CD4-positive, alpha-beta T cell treated with Interleukin-2 at 100 ng/mL for 4 hours (primary cell): ENCODE measurements at places on chromosomes 6 and 20.

- no peak for DNase-seq
Measured at GRCh38 chr6:13308332-13308731, 20.0 kb downstream of the TBC1D7 start.

- DNase-seq: no peak
Measured at GRCh38 chr6:127776320-127776719, 124.5 kb downstream of the THEMIS start.

DNA sequence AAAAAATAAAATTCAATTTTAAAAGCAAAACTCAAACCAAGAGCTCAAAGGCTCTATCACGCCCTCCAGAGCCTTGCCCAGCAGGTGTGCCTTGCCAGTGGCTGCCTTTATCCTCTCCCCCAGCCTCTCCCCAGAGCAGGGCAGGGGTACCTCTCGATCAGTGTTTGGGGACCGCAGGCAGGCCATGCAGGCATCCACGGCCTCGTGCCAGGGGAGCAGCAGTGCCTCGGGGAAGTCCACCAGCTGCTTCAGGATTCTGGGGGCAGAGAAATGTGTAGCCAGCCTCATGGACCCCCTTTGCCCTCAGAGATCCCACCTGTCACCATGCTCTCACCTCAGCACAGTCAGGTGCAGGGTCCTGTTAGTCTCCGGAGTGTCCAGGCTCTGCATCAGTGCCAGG, 5.7 kb downstream of the CUL7 start:
- DNase-seq: no peak

DNA sequence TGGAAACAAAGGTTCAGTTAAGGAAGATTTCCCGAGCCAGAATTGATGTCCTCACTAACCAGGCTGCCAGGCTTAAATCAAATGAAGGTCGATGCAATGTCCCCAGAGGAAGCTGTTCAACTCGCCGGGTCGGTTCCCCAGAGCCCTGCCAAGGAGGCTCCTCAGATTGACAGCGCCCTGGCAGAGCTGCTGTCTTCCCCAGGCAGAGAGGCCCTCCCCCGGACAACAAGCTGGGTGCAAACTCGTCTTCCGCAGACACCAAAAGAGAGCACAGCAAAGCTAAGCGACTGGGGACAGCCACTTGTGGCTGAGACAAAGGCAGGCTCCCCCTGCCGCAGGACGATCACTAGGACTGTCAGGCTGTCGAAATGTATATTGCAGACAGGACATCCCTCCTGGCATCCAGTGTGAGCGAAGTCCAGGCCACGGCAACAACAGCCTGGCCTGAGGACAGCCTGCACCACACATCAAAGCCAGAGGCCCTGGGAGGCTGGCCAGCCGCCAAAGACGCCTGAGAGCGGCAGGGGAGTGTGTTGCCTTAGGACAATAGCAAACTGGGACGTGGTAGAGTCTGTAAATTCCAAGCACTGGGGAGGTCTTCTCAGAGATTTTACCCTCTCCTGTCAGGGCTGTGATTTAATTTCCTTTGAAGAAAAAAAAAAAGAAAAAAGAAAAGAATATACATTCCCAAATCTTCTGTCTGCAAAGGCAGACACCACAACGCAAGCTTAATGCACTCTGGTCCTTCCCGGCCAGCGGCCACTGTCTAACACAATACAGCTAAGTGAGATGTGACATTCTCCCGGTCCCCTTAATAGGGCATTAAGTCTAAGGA, 99.1 kb downstream of the HIVEP2 start:
- peak; percentile 60 for DNase-seq

GRCh38 chr20:62524505-62524911, 48.7 kb upstream of the GATA5 start:
- no peak for DNase-seq

DNA sequence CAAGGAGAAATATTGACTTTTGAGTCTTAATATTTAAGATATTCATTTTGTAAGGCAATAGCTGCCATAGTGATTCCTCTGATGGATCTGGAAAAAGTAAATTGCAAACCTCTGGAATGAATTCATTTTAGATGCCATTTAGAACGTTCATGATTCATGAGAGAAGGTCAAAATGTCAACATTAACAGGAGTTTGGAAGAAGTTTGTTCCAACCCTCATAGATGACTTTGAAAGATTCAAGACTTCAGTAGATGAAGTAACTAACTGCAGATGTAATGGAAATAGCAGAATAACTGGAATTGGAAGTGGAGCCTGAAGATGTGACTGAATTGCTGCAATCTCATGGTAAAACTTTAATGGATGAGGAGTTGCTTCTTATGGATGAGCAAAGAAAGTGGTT, 100.9 kb upstream of the CCN2 start:
- DNase-seq: no peak

DNA sequence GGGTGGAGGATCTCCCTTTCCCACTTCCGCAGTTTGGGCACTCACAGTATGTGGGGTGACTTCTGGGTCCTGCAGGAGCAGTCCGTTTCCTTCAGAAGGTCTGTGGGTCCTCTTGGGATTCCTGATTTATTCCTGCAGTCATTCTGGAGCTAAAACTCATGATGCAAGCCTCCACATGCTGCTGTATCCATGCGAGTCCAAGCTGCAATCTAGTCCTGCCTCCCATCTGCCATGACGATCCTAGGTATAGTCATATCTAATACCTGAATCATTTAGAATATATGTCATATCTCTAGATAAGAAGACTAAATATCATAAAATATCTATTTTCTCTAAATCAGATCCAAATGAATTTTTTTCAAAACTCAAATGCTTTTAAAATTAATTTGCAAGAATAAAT, 103.4 kb upstream of the AHI1 start:
- DNase-seq: no peak

- no peak for DNase-seq
Measured at GRCh38 chr6:168226061-168226752, 93.4 kb downstream of the DACT2 start.

- DNase-seq: no peak
Measured at GRCh38 chr6:53032849-53033248, 32.4 kb upstream of the FBXO9 start.

- peak; percentile 26 for DNase-seq
Measured at GRCh38 chr20:51533291-51534172, 9.0 kb downstream of the NFATC2 start.

DNA sequence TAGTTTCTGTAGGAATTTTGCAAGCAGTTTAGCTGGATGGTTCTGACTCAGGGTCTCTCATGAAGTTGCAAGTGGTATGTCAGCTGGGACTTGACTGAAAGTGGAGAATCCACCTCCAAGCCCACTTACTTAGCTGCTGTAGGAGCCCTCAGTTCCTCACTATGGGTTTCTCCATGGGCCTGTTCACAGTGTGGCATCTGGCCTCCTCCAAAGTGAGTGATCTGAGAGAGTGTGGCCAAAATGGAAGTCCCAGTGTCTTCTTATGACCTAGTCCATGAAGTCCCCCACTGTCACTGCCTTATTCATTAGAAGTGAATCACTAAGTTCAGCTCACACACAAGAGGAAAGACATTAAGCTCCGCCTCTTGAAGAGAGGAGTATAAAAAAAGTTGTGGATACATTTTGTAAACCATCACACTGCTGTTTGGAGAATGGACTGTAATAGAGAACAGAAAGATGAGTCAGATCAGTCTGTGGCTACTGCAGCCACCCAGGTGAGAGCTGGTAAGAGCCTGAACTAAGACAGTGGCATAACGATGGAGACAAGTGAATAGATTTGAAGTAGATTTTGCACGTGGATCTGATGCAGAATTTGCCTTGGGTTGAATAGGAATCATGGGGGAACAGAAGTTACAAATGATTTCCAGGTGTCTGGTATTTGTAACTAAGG, 4.9 kb upstream of the NELFCD start:
- no peak for DNase-seq

DNA sequence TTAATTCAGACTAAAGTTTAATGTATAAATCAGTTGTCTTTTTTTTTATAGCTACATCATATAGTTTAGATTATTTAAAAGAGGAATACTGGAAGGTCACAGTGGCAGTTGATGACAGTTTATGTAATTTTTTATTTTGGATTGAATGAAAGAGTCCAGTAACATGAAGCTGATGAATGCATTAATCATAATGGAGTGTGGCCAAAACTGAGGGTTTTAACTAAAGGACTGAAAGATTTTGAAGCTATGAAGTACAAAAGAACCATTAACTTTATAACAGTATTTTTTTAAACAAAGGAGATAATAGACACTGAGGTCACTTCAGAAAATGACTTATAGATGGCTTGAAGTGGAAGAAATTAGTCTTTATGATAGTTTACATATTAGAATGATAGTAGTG, 41.3 kb downstream of the TRMT11 start:
- DNase-seq: no peak

DNA sequence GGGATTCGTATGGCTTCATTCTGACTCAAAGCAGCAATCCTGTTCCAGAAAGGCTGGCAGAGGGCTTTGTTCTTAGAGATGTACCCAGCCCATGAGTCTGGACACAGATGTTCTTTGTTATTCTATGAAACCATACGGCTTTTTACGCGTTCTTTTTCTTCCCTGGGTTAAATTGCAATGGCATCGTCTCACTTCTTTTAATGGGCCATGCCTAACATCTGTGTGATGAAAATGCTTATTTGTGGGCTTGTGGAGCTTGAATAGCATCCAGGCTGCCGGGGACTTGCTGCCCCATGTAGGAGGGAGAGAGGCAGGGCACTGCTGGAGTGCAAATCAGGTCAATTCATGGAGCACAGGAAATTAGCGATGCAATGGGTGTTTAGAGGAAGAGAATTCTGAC, 19.4 kb downstream of the FAM50B start:
- no peak for DNase-seq

GRCh38 chr6:106924694-106925523, 49.6 kb downstream of the CD24 start:
- no peak for DNase-seq

GRCh38 chr6:16694781-16695578, 66.3 kb downstream of the ATXN1 start:
- DNase-seq: peak; percentile 39

DNA sequence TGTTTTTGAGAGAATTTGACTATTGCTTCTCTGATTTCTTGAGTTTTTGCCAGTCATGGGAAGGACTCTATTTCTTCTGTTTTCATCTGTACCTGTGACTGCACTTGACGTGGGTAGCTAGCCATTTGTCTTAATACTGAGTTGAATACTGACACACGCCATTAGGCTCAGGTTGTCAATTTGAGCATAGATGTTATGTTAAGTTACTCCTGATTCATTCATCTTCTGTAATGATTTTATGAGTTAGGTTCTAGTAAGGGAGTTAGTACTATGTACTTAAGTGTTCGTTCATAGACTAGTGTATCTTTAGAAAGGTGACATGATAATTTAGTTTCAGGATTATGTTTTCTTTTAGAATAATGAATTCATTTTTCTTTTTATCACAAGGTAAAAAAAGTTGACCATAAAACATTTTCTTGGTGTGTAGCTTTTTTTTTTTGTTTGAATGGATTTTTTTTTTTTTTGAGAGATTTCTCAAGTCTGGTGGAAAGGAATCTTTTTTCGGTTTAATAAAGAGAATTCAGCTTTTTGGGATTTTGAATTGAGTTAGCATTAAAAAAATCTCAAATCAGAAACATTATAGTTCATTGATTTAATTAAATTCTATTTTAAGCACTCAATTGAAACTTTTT, 1.7 kb downstream of the AFDN start:
- DNase-seq: no peak

- DNase-seq: no peak
Measured at GRCh38 chr20:64030371-64031134, 5.4 kb upstream of the C20orf204 start.

GRCh38 chr6:159833556-159833955, 33.5 kb downstream of the PNLDC1 start:
- no peak for DNase-seq

- DNase-seq: no peak
Measured at GRCh38 chr6:140344142-140344913, 969.9 kb upstream of the CITED2 start.

DNA sequence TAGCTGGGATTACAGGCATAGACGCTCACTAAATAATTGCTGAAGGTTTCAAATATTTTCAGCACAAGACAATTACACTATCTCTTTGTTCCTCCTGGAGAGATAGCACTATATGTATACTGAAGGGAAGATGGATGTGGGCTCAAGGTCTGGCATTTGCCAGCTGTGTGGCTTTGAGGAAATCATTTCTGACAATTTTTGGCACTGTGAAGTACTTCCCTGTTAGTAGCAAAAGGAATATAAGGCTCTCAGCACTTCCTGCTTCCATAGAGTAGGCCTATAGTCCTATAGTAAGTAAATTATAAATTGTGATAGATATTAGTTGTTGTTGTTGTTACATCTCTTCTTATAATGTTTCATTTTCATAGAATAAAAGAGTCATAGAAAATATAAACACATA, 271.1 kb downstream of the SAMD5 start:
- no peak for DNase-seq

DNA sequence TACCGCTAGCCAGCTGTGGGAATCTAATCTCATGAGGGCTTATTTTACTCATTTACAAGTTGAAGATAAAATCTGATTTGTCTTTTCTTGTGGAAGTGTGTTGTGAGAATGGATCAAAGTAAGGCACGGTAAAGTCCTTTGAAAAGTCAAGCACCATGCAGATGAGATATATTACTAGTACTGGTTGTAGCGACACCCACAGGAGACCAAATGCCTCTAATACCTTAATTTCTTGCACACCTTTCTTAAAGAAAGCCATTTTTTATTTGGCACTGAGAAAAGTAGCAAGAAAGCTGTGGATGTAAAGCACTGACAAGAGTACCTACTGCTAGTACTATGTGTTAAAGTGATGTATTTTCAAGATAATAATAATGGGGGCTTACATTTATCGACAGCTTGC, 191.0 kb upstream of the MMS22L start:
- no peak for DNase-seq

DNA sequence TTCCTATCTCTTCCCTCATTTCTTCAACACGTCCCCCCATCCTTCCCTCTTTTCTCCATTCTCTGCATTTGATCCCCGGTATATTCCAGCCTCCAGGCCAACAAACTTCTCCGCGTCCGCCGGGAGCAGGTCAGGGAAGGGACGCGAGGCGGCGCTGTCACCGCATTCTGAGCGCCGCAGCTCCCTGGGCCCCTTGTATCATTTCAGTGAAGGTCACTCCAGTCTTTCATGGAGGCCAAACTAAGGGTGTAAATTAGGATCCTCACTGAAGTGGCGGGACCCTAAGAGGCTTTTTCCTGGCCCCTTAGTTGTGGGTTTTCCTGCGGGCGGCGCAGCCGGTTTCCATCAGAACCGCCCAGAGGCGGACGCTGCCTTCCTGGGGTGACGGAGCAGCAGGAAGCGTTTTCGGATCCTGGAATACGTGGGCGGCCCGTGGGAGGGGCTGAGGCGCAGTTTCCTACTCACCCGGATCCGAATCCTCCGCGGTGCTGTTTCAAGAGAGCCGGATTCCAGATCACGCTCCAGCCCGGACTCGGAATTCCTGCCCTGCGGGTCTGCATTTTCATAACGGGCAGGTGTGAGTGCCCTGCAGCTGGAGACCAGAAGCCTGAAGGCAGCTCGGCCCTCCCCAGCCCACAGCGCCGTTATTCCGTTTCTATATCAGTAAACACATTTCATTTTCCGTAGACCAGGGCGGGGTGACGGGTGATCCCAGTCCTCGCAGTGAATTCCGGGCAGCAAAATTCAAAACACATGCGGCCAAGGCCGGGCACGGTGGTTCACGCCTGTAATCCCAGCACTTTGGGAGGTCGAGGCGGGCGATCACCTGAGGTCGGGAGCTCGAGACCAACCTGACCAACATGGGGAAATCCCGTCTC, 3.6 kb upstream of the MICA start:
- peak; percentile 58 for DNase-seq

- peak; percentile 63 for DNase-seq
Measured at GRCh38 chr6:138517635-138518034, 18.3 kb upstream of the NHSL1 start.
